ENCODE measurements at places on chromosomes 5 and 9. TPM values are rescaled to one million over a fixed set of nuclear protein-coding genes. Genes with fewer than 3 reads are reported as not detected.

Gene DDX4
- total RNA-seq, result not detected

Gene LHX3
- total RNA-seq, result 0.19 TPM

Gene SARDH
- 0.07 TPM for total RNA-seq

Gene CCNI2
- 1.1 TPM for total RNA-seq

Gene PRXL2C
- total RNA-seq, result 16.1 TPM
